Liver (tissue), 10 donors: ENCODE measurements at places on chromosomes 5 and 9.

DNA sequence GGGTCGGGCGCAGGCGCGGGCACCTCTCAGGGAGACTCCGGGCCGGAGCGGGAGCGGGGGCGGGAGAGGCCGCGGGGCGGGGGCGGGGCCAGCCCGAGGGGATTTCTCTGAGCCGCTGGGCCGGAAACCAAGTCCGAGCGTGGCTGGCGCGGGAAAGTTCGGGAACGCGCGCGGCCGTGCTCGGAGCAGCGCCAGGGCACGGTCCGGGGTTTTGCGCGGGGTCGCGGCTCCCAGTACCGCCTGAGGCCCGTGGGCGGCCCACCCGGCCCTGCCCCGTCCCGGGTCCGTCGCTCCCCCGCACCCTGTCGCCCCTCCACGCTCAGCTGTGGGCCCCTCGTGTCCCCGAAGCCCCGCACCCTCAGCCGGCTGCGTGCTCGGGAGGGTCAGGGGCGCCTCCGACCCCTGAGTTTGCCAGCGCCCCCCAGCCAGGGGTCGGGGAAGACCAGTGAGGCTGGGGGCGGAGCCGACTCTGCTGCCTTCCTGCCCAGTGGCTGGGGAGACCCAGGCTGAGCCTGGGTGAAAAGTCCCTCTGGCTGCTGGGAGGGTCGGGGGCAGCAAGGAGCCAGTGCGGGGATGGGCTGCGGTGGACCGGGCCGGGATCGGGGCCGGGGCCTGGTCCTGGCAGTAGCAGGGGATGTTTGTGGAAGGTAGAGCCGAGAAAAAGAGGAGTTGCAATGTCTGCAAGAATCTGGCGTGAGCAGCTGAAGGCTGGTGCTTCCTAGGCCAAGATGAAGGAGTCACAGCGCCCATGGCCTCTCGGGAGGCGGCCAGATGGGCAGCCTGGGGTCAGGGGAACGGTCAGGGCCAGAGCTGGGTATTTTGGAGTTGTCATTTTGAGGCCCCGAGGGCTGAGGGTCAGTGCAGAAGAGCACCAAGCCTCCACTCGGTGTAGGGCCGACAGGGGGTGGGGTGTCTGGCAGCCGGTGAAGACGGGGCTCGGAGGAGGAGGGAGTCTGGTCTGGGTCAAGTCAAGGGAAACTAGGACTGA, 588 bp downstream of the TRAF2 start:
- peak; percentile 53 for DNase-seq

DNA sequence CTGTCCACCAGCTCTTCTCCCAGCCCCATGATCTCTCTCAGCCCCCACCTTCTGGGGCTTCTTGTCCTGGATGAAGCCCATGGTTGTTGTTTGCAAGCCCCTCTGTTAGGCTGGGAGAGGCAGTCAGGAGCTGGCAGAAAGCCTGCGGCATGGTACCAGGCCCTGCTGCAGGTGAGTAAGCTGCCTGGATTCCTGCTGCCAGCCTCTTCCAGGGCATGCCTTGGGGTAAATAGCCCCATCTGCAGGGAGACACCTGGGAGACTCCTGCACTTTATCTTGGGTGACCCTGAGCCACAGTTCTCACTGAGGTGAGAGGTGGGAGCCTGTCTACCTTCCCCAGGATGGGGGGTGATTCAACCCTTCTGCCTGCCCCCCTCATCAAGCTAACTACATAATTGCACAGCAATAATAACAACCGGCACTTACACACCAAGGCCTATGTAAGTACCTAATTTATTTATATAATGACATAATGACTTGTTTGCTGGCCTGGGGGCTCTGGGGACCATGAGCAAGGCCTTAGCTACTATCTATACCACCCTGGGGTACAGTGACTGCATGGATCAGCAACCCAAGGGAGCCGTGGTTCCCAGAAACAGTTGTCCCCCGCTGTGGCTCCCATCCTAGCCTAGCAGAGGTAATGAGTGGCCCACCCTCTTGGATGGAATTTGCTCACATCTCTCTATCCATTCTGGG, 116.0 kb downstream of the PSD2 start:
- DNase-seq = peak; percentile 26

DNA sequence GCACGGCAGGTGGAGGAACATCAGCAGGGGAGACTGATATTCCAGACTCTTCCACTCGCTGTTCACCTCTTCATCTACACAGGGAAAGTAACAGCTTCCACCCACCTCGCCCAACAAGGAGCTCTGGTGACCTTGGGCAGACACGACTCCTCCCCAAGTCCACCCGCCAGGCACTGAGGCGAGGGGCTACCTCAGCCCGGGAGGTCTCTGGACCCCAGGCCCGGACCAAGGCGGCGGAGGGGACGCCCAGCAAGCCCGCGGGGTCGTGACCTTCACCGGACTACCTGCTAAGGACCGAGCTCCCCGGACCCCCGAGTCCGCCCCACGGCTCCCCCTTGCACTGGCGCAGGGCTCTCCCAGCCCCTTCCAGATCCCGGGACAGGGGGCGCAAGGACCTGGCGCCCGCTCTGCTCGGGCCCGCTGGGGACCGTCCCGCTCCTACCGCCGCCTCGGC, 70.2 kb upstream of the LPCAT1 start:
- peak; percentile 34 for DNase-seq

- no peak for DNase-seq
Measured at GRCh38 chr5:65395526-65396155, 86.1 kb downstream of the ADAMTS6 start.

GRCh38 chr9:105405514-105406131, 42.2 kb upstream of the FSD1L start:
- DNase-seq = no peak
